ENCODE measurements at places on chromosomes 3 and 15.

DNA sequence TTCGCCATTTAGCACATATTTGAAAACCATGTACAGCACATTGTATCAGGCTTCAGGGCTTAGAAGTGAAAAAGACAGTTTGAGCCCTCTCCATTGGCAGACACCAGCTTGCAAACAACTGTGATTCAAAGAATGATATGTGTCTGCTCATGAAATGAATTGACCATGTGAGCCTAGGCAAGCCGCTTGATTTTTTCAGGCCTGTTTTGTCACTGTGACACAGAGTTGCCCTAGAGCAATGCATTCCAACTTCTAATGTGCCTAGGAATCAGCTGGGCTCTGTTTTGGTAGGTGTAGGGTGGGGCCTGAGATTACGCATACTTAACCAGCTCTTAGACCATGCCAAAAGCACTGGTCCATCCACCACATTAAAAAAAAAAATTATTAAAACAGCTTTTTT, 53.0 kb downstream of the ATP2C1 start:
- no peak for DNase-seq

DNA sequence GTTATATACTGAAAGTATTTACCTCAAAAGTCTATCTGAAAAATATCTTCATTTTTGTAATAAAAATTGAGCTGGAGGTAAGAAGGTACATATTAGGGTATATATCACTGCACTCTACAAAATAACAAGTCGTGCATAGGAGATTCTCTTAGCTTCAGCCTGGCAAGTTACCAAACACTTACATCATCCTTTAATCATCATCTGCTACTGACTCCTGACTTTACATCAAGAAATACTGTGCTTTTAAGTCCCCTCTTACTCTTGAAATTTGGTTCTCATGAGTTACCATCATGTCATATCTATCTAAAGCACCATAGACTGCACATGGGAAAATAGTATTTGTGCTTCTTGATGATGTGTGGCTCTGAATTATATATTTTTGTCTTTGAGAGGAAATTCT, 50.8 kb downstream of the LYSMD4 start:
- DNase-seq: no peak

- no peak for DNase-seq
These were observed 55.5 kb upstream of the HACD2 start for GRCh38 chr3:123640311-123640710.

GRCh38 chr15:86764021-86764420, 684.4 kb downstream of the AGBL1 start:
- no peak for DNase-seq

- DNase-seq: no peak
These were observed 32.4 kb downstream of the KLHL18 start for GRCh38 chr3:47315069-47315647.

DNA sequence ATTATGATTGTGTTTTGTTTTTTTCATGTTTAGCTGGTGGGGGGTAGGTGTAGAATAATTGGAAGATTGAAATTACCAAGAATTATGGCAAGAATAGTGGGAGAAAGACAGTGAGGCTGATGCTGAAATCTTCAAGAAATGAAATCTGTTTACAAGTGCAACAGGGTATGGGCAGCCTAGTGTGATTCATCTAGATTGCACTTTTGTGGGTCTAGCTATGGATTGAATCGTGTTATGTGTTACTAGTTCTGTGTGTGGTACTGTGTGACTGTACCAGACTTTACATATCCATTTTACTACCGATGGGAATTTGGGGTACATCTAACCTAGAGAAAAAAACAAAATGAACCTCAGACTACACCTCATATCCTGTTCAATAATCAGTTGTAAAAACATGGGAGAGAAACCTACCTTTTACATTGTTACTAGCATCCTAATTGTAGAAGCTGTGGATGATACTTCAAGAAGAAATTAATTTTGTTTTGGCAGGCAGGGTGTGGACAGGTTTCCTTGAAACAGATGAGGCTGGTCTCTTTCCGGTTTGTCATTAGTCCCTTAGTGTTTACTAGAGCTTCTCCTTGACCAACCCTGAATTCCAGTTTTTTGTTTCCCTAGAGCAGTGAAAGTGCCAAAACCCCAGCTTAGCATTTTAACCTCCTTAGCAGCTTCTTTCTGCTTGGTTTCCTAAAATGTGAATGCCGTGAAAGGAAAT, 47.9 kb downstream of the OPA1 start:
- no peak for DNase-seq

DNA sequence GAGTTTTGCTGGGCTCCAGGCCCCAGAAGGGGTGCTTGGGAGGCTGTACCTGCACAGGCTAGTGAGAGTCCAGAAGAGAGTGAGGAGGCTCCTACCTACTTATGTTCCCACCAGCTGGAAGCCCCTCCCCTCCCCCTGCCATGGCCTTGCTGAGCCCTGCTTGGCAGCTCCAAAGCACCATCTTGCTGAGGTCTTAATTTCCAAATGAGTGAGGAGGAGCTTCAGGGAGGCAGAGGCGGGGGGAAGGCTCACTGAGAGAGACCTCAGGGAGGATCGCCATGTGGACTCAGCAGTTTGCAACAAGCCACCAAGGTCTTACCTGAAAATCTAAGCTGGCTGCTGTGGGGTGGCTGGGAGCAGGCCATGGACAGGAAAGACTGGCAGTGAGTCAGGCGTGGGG, 8.7 kb upstream of the CACNA2D2 start:
- DNase-seq: no peak

DNA sequence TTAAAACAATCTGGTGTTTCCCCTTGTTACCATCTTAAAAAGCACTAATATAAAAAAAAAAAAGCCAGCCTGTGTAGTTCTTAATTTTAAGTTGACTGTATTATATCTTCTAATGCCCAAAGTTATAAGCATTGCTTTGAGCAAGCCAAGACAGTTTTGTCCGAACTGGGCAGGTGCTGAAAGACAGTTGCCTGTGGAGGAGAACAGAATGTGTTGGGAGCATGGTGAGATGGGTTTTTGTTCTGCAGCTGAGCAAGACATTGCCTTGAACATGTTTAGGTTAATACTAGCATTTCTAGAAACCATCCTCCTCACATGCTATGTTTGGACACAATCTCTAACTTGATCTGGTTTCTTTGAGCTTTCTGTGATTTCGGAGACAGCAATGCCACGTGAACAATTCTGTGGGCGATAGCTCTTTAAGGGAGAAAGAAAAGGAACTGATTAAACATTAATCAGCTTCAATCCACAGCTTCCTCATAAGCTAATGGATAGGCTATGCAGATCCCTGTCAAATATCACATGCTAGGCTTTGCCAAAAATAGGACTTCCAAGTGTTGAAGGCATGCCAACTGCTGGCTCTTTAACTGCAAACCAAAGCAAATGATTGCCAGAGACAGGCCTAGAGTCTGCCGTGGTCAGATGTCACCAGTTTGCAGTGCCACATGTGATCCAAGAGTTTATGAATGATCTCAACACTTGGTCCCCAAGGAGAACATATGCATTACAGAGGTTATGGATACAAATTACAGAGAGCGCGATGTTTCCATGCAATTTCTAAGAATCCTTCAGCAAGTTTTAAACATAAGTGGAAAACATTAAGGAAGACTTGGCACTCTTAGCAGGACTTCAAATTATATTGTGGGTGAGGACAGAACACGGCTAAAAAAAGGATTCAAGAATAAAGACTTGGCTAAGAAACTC, 428.1 kb downstream of the ROBO2 start:
- DNase-seq: no peak

DNA sequence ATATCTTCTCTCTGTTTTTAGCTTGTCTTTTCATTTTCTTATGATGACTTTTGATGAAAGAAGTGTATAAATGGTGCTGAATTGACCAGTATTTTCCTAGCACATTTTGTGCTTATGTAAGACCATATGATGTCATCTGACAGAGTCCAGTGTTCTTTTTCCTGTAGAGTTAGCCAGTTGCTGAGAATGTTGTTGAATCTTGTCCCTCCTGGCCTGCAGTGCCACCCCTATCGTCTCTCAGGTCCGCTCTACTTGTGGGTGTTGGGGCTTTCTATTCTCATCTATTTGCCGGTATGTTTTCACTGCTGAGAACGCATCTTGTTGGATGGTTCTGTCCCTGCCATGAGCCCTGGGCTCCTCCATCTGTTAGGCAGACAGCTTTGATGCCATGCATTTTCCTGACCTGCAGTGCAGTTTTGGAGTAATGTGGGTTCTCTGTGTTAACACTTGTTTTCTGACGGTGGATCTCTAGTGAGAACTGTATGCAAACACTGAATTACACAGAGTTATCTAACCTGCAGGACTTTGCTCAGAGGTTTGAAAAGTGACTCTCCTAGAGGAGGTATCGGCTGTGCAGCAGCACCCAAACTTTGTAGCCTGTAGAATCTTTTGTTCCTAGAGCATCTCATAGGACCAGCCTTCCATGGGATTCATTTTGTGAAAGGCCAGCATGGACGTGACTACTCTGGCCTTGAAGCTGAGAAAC, 44.6 kb downstream of the SLC6A20 start:
- no peak for DNase-seq

- DNase-seq: no peak
These were observed 56.0 kb upstream of the CTXND1 start for GRCh38 chr15:80308002-80308401.

GRCh38 chr3:141707741-141708203, 30.3 kb upstream of the RNF7 start:
- no peak for DNase-seq

DNA sequence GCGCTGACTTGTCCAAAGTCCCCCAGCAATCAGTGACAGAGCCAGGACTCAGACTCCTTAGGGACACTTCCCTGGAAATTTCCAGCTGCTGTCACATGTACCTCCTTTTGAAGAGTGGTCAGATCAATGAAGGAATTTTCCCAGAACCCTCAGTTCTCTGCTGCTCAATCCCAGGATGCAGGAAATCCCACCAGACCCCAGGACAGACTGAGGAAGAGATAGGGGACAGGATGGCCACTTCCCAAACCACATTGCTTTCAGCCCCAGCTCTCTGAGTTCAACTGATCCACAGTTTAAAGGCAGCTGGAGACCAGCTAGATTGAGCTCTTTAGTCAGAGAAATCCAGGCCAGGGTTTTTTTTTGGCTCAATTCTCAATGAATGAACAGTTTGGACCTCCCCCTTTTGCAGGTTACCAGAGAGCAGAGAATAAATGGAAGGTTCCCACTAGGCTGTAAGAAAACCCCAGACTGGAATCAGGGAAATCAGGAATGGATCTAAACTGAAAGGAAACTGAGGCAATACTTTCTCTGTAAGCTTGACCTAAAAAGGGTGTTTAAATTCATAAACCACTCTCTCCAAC, 1.5 kb downstream of the CYP1A1 start:
- DNase-seq: peak; percentile 17

DNA sequence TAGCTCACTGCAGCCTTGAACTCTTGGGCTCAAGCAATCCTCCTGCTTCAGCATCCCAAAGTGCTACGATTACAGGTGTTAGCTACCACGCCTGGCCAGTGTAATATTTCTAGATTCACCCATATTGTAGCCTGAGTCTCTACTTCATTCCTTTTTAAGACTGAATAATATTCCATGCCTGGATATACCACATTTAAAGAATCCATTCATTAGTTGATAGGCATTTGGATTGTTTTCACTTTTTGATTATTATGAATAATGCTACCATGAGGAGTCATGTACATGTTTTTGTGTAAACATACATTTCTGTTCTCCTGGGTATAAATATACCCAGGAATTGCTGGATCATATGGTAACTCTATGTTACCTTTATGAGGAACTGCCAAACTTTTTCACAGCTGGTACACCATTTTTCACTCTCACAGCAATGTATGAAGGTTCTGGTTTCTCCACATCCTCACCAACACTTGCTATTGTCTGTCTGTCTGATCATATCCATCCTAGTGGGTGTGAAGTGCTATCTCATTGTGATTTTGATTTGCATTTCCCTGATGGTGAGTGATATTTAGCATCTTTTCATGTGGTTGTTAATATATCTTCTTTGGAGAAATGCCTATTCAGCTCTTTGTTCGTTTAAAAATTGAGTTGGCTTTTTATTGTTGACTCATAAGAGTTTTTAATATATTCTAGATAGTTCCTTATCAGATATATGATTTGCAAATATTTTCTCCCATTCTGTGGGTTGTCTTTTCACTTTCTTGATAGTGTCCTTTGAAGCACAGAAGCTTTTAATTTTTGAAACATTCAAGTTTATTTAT, 32.6 kb downstream of the EEFSEC start:
- no peak for DNase-seq

GRCh38 chr3:126207166-126207565, 26.8 kb upstream of the ALDH1L1 start:
- no peak for DNase-seq

- DNase-seq: no peak
These were observed 37.0 kb downstream of the ATP8B4 start for GRCh38 chr15:50082066-50082465.

GRCh38 chr3:161413127-161413854, 42.0 kb upstream of the SPTSSB start:
- DNase-seq: no peak

DNA sequence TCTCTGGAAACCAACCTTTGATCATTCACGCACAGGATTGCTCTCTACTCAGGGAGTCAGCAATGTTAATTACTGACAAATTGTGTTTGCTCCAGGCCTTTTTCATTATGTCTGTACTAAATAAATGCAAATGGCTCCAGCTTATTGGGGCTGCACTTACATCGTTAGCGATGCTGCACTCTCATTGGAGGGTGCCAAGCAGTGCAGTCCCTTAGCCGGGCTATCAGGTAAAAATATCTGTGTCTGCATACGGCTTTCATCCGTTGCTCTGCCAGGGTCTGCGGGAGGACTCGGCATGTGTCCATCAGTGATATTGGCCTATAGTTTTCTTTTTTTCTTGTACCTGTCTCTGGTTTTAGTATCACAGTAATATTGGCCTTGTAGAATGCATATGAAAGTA, 471.5 kb upstream of the CADM2 start:
- no peak for DNase-seq

DNA sequence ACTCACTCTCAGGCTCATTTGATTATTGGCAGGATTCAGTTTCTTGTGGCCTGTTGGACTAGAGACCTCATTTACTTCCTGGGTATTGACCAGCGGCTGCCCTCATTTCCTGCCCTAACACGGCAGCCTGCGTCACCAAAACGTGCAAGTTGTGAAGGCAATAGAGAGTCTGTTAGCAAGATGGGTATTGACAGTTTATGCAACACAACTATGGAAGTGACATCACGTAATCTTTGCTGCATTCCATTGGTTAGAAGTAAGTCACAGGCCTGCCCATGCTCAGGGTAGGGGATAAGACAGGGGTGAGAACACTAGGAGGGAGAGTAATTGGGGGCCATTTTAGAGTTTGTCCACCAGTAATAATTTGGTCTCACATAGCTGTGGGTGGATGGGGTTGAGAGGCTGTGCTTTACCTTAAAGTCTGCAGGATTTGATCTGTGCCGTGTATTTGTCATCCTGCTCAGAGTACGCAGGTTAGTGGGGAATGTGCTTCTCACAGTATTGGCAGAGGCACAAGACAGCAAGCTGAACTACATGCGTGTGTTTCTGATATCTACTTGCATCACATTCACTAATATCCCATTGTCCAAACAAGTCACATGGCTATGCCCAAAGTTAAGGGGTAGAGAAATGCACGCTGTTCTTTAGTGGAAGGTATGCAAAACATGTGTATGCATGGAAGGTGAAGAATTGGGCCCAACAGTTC, 83.3 kb downstream of the EDEM1 start:
- DNase-seq: no peak

DNA sequence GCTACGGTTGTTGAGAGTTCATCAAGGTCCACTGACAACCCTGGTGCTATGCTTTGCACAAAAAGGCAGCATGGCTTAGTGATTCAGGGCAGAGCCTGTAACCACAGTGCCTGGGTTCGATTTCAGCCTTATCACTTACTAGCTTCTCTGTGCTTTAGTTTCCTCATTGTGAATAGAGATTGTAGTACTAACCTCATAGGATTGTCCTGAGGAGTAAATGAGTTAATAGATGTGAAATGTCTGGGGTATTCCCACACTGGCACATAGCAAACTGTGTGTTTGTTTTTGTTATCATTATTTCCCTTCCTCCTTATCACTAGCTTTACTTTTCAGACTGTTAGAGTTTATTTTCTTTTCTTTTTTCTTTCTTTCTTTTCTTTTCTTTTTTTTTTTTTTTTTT, 16.3 kb downstream of the CRTAP start:
- no peak for DNase-seq

Measured in CD4-positive, alpha-beta memory T cell (primary cell).